ENCODE measurements at places on chromosomes 7 and 10.

DNA sequence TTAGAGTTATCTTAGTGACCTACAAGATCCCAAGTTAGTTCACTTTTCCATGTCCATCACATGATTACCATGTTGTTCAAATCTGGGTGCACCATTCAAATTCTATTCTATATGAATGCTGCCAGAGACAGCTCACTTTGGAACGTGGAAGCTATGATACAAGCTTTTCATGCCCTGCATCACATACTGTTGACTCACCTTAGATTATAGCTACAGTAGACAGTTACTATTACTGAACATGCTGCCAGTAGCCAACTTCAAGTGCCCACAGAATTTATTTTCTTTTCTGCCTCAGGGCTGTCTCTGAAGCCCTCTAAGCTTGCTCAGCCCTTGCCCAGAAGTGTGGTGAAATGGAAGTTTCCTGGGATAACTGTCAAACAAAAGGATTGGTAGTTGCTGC, 231.1 kb downstream of the GPR158 start:
- no peak for DNase-seq

- no peak for DNase-seq
These were observed 9.6 kb downstream of the KAZALD1 start for GRCh38 chr10:101071267-101071884.

DNA sequence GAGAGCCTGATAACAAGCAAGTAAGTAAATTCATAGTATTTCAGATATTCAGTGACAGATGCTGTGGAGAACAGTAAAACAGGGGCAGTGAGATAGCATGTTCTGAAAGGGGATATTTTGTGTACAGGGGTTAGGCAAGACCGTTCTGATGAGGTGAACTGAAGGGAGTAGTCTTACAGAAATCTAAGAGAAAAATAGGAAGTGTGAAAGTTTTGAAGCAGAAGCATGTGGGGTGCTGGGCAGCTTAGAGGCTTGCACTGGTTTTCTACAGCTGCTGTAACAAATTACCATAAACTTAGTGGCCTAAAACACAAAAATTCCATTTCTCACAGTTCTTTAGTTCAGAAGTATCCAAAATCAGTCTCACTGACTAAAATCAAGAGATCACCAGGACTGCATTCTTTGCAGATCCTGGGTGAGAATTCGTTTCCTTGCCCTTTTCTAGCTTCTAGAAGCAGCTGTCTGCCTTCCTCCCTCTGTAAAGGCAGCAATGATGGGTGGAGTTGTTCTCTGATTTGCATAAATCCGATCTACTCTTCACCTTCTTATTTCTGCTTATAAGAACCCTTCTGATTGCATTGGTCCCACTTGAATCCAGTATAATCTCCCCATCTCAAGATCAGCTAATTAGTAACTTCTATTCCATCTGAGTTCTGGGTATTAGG, 7.5 kb upstream of the KLF14 start:
- DNase-seq, result no peak

DNA sequence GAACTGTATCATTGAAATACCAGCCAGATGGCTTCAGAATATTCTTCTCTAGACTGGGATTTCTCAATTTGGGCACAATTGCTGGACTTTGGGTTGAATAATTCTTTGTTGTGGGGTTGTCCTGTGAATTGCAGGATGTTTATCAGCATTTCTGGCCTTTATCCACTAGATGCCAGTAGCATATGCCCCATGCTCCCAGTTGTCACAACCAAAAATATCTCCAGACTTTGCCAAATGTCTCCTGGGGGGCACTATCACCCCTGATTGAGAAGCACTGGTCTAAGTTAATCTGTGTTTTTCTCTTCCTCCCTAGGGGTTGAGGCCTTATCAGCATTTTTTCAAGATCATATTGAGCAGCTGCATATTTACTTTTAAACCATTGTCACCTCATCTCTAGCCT, 204.9 kb upstream of the SP8 start:
- no peak for DNase-seq

- no peak for DNase-seq
These were observed 35.0 kb upstream of the CTTNBP2 start for GRCh38 chr7:117908031-117908795.

GRCh38 chr7:157009170-157009777, 1.2 kb downstream of the MNX1 start:
- DNase-seq, result no peak

GRCh38 chr10:101624526-101625102, 36.5 kb downstream of the DPCD start:
- DNase-seq, result no peak
